ENCODE measurements at places on chromosomes 1 and 21. TPM values are rescaled to one million over a fixed set of nuclear protein-coding genes. Genes with fewer than 3 reads are reported as not detected.
A peak's percentile ranks its signal among the peaks of the same experiment; 100 is the strongest.

GRCh38 chr1:77407738-77408375, 126.0 kb downstream of the AK5 start:
- no peak overlapping the region for H3K27ac ChIP-seq
- H3K27me3 ChIP-seq, result peaks cover 2% of the 10 kb centered on the region
- H3K4me1 ChIP-seq, result peaks cover 8% of the 10 kb centered on the region
- peaks cover 3% of the 10 kb centered on the region for H3K36me3 ChIP-seq
- no peak overlapping the region for H3K4me3 ChIP-seq

The ARHGAP29 gene
- not detected for polyA plus RNA-seq

- no peak overlapping the region for H3K4me3 ChIP-seq
- peaks cover 5% of the 10 kb centered on the region for H3K27me3 ChIP-seq
- peaks cover 6% of the 10 kb centered on the region for H3K4me1 ChIP-seq
- DNase-seq, result no peak
- no peak overlapping the region for H3K27ac ChIP-seq
Observed at GRCh38 chr1:14113841-14114567, 414.0 kb downstream of the PRDM2 start.

DNA sequence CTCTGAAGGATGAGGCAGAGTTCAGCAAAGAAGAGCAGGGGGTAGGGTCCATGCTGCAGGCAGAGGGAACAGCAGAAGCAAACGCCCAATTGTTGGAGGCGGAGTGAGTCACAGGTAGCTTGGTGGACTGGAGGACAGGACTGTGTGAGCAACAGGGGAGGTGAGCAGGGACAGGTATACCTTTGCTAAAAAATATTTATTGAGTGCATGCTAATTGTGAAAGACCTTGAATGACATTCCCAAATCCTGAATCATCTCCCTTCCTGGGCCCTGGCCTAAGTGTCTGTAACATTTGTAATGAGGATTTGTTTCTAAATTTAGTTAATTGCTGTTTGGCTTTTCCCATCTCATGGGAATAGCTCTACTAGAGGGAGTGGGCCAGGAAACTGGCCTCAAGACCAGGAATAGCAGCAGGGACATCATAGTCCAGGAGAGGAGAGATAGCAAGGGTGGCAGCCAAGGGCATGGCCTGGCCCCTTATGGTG, 123.7 kb downstream of the FOXD2 start:
- no peaks in the 10 kb centered on the region for H3K36me3 ChIP-seq
- peaks cover 8% of the 10 kb centered on the region for H3K27me3 ChIP-seq
- H3K27ac ChIP-seq, result no peak overlapping the region
- no peak for DNase-seq
- H3K4me1 ChIP-seq, result no peaks in the 10 kb centered on the region
- no peak overlapping the region for H3K4me3 ChIP-seq

The MCOLN3 gene
- not detected for polyA plus RNA-seq

DNA sequence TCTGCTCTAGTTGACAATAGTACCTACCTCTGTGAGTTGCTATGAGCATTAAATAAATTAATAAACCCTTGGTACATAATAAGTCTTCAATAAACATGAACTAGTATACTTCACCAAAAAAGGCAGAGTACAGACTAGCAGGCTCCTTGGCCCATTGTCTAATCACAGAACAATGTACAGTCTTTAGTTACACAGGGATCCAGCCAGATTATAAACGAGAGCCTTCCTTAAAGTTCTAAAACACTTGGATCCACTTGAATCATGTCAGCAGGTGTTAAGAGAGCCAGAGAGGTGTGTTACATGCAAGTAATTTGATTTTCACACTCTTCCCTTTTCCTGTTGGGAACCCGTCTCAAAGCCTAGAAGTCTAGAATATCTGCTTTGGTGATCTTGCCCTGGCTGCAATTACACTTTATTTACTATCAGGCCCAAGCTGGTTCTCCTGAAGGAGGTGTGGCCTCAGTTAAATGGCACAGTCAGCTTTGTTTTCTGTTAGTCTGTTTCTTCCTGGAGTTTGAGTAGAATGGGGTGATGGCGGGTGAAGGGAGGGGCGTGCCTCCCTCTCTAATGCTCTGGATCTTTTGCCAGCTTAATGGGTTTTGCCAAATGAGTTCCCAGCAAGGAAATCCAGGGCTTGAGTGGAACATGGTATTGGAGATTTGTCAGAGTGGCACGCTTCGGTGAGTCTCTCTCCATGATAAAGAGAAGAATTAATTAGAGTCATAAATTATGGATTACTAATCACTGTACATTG, 570.9 kb upstream of the CAMK1G start:
- no peak overlapping the region for H3K4me3 ChIP-seq
- H3K4me1 ChIP-seq, result no peaks in the 10 kb centered on the region
- H3K27ac ChIP-seq, result no peak overlapping the region
- no peaks in the 10 kb centered on the region for H3K36me3 ChIP-seq
- DNase-seq, result no peak

- H3K27ac ChIP-seq, result no peak overlapping the region
- peaks cover 49% of the 10 kb centered on the region for H3K4me1 ChIP-seq
- H3K27me3 ChIP-seq, result peaks cover 3% of the 10 kb centered on the region
- H3K4me3 ChIP-seq, result peak overlapping the region; percentile 19
- H3K36me3 ChIP-seq, result peaks cover 3% of the 10 kb centered on the region
Observed at GRCh38 chr1:199087144-199087543, 448.3 kb downstream of the PTPRC start.

DNA sequence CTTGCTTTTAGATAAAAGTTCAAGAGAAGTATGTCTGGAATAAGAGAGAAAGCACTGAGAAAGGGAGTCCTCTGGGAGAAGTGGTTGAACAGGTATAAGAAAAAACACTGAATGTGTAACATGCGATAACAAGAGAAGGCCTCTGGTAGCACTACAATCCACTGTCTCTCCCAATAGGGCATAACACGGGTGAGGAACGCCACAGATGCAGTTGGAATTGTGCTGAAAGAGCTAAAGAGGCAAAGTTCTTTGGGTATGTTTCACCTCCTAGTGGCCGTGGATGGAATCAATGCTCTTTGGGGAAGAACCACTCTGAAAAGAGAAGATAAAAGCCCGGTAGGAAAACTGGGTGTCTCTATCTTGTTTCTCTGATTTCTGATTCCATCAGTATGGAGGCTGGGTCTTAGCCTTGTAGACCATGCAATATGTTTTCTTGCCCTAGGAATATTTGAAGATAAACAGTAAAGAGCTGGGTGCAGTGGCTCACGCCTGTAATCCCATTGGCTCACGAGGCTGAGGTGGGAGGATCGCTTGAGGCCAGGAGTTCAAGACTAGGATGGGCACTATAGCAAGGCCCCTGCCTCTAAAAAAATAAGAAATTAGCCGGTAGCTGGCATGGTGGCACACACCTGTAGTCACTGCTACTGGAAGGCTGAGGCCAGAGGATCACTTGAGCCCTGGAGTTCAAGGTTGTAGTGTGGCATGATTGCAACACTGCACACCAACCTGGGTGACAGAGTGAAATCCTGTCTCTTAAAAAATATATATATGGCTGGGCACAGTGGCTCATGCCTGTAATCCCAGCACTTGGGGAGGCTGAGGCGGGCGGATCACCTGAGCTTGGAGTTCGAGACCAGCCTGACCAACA, 40.4 kb downstream of the DAP3 start:
- H3K4me3 ChIP-seq, result no peak overlapping the region
- no peaks in the 10 kb centered on the region for H3K27me3 ChIP-seq
- H3K36me3 ChIP-seq, result peaks cover 29% of the 10 kb centered on the region
- peak; percentile 12 for DNase-seq
- H3K27ac ChIP-seq, result no peak overlapping the region

The PODN gene
- polyA plus RNA-seq, result 1.7 TPM

- DNase-seq, result no peak
- H3K36me3 ChIP-seq, result no peaks in the 10 kb centered on the region
Observed at GRCh38 chr1:46617833-46618232, 1.2 kb upstream of the MOB3C start.

- H3K36me3 ChIP-seq, result no peaks in the 10 kb centered on the region
- no peaks in the 10 kb centered on the region for H3K27me3 ChIP-seq
- H3K4me1 ChIP-seq, result no peaks in the 10 kb centered on the region
Observed at GRCh38 chr1:28136922-28137613, 39.4 kb downstream of the PTAFR start.

DNA sequence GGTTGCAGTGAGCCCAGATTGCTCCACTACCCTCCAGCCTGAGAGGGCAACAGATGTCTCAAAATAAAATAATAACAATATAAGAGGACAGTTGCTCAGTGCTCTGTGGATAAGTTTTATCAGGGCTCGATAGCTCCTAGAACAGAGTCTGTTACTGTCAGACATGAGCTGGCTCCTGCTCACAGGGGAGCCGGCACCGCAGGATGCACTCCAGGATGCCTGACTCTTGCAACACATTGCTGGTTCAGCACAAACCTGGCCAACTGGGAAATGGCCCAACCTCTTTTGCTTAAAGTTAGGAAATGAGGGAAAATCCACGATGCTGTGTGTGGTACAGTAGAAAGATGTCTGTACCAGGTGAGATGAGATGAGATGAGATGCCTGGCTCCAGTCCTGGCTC, 5.8 kb upstream of the CTSE start:
- DNase-seq, result no peak
- H3K27me3 ChIP-seq, result peaks cover 6% of the 10 kb centered on the region
- H3K27ac ChIP-seq, result no peak overlapping the region
- H3K4me1 ChIP-seq, result peaks cover under 1% of the 10 kb centered on the region

DNA sequence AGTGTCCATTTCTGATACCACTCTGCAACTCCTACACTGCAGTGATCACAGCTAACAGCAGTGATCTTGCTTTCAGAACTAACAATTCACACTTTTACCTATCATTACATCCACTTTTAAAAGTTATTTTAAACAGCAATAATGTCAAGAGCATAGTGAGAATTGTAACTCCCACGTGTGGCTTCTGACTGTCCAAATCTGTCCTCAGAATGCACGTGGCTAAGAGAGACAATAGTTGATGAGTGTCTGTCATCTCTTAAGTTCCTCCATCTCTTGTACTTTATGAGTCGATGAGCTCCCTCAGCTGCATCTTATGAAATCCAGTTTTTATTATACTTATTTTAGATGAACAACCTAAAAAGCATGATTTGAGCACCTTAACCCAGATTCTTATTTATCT, 16.5 kb upstream of the CFHR5 start:
- no peak overlapping the region for H3K4me3 ChIP-seq
- no peak overlapping the region for H3K27ac ChIP-seq
- H3K27me3 ChIP-seq, result no peaks in the 10 kb centered on the region
- H3K4me1 ChIP-seq, result no peaks in the 10 kb centered on the region
- DNase-seq, result no peak

- H3K4me3 ChIP-seq, result no peak overlapping the region
- H3K27ac ChIP-seq, result no peak overlapping the region
- H3K4me1 ChIP-seq, result no peaks in the 10 kb centered on the region
- no peaks in the 10 kb centered on the region for H3K36me3 ChIP-seq
- H3K27me3 ChIP-seq, result no peaks in the 10 kb centered on the region
Observed at GRCh38 chr1:191350938-191351337, 807.3 kb upstream of the RGS18 start.

- H3K27me3 ChIP-seq, result peaks cover 14% of the 10 kb centered on the region
- no peaks in the 10 kb centered on the region for H3K36me3 ChIP-seq
- no peak overlapping the region for H3K4me3 ChIP-seq
- DNase-seq, result no peak
- H3K4me1 ChIP-seq, result no peaks in the 10 kb centered on the region
Observed at GRCh38 chr1:19840228-19840627, 25.1 kb upstream of the RNF186 start.

Data from immature natural killer cell (primary cell).